ENCODE measurements at places on chromosomes 7 and 10.
A peak's percentile ranks its signal among the peaks of the same experiment; 100 is the strongest.

DNA sequence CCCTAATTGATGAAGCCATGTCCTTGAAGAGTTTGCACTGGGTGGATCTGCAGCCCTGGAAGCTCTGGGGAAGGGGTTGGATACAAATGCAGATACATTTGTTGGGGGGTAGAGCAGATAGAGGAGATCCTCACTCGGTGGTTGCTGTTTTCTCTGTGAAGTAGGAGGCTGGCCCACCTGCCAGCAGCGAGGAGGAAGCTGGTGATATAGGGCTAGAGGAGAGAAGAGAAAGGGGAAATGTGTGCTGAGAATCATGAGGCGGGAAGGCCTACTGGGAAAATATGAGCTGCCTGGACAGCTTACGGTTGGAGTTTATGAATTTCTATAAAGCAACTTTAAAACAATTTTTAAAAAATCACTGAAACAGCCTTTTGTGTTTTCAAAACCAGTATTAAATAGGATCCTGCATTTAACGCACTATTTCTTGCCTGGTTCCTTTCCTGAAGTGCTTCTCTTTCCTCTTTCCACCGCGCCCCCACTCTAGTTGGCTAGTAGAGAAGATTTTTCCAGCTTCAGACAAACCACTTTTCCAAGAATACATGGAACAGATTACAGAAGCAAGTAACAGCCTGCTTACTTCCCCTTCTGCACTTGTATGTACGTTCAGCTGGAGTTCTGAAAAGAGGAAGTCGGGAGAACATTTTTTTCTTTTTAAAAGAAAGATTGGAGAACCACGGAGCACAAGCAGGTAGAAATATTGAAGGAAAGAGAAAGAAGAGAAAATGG lies 100.6 kb upstream of the GLCCI1 start:
- no peak for DNase-seq

DNA sequence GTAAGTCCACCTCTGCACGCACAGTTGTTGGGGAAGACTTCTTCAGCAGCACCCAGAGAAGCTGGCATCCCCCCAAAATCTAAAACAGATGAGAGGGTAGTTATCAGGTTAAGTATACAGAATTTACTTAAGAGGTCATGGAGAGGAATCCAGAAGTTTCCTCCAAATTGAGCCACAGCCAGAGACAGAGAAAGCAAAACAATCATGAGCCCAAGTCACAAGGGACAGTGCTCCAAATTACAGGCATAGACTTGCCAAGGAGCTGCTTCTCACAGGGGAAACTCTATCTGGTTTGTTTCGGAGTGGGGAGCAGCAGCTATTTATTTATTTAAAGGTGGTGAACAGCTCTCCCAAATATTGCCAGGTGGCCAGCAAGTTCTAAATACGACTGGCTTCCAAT lies 308.4 kb downstream of the SKIDA1 start:
- DNase-seq, result no peak

GRCh38 chr10:89563861-89564478 lies 28.6 kb upstream of the SLC16A12 start:
- DNase-seq, result peak; percentile 43

DNA sequence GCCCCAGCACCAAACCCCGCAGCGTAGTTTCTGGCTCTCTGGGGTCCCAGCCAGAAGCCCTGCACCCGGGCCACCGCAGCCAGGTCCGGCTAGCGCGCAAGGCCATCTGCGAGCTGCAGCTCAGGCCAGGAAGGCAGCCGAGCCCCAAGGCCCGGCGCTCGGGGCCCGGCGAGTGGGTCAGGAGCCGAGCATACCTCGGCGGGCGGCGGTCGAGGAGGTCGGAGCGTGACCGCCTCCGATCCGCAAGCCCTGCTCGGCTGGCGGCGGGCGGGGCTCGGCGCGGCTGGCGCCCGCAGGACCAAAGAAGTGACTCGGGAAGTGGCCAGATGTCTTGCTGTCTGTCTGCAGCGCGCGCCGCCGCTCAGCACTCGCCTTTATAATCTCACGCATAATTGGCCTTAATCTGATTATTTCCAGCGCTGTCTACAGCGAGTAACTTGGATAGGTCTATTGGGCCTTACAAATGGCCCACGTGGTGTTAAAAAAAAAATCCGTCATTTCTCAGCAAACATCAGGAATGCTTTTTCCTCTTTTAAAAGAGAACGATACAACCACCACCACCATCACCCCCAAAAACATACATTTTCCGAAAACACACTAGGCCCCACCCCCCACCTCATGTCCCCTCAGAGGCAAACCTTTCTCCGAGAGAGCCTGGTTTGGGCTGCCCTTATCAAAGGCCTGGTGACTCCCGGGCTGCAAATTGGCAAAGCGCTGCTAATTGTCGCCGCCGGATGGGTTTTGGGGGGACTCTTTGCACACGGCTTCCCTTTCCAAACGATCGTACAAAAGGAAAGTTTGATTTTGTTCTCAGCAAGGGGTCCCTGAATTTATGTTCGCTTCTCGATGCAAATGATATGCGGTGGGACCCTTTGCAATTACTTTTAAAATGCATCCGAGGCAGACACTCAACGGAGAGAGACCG lies at the start of gene DRGX:
Gene DRGX (minus strand): TSS at position 349 of the 925 bp plus-strand sequence. CDS start 649 bp downstream, outside the sequence.
- DNase-seq, result no peak

DNA sequence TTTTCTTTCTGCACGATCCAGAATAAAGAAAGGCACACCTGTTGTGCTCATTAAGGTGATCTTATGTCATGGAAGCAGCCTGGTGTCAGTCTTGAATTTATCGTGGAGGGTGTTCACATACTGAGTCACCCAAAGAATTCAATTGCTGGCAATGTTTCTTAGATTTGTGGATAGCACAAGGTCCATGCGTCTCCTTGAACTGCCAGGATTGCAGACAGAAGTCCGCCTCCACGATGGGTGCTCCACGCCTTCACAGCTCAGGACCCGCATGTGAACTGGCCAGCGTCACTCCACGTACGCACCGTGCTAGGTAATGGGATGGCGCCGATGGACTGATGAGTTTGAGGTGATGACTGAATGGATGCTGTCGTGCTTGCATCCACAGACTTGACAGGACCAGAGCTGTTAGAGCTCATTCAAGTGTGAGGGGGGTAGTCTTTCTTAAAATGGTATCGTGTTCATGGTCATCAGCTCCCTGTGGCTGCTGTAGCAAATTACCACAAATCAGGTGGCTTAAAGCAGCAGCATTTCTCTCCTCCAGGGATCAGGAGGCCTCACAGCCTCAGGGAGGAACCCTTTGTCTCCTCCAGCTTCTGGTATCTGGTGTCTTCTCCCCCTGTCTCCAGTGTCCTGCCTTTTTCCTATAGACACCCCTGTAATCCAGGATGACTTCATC lies 65.4 kb upstream of the DNAJB6 start:
- no peak for DNase-seq

GRCh38 chr7:107078517-107078966 lies 34.0 kb downstream of the PRKAR2B start:
- DNase-seq, result no peak

- DNase-seq, result no peak
These were observed 116.9 kb upstream of the PPIF start for GRCh38 chr10:79230328-79230830.

DNA sequence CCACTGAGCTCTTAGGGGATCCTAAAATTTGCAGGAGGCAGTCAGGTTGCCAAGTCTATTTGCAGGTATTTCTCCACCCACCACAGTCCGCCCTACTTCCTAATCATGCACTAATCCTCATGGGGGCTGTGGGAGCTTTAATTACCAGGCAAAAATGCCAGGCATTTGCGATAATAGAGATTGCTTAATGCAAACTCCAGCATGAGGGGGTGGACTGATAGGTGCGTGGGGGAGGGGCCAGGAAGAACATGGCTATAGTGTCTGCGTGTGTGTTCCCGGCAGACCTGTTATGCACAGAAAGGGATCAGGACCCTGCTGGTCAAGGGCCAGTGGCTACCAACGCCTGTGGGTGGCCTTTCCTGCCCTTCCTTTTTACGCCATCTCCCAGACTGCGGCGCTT lies 15.6 kb upstream of the AQP1 start:
- DNase-seq, result no peak

DNA sequence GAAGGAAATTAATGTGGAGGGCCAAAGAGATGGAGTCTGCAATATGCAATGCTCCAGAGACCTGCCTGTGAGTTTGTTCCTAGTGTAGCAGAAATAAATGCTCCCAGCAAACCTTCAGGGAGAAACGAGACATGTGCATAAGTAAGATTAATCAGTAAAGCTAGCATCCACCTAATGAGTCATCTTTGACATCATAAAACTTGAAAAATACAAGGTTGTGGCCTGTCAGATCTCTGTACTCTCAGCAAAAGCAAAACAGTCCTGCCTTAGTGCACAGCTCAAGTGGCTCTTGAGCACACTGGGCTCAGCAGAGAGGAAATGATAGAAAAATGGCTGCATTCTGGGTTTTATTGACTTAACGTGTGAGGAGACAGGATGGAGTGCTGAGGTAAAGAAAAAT lies 32.5 kb upstream of the ERCC6 start:
- no peak for DNase-seq

- no peak for DNase-seq
These were observed 339.9 kb downstream of the BMPER start for GRCh38 chr7:34245246-34245645.

DNA sequence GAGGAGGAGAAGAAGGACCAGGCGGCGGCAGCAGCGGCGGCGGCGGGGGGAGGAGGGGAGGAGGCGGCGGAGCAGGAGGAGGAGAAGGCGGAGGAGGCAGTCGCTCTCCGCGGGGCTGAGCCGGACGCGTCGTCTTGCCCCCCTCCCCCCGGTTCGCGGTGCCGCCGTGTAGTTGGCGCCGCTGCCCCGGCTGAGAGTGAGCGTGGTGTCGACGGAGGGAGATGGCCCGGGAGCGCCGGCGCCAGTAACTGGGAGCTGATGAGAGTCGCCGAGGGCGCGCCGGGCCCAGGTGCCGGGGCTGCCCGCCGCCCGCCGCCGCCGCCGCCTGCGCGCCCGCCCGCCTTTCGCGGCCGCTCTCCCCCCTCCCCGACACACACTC lies 257 bp downstream of the WAC start:
- DNase-seq, result no peak

- no peak for DNase-seq
These were observed 84.4 kb upstream of the BET1 start for GRCh38 chr7:94088560-94088959.

DNA sequence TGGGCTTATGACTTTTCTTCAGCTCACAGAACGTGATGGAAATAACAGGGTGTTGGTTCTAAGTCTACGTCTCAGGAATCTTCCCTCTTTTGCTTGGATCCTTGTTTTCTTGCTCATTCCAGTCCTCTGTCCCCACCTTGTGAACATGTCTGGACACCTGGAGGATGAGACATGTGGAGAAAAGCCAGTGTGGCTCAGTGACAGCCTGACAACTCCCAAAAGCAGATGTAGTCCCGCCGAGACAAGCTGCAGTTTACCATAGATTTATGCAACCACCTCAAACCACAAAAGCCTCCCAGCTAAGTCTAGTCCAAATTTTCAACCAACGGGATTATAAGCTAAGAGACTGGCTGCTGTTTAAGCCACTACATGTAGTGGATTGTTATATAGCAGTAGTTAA lies 476.1 kb downstream of the SH2D4B start:
- no peak for DNase-seq

GRCh38 chr10:98242823-98243222 lies 25.2 kb downstream of the LOXL4 start:
- no peak for DNase-seq

GRCh38 chr7:158834878-158835784 lies 5.8 kb upstream of the ESYT2 start:
- no peak for DNase-seq

- DNase-seq, result no peak
These were observed 7.0 kb upstream of the ARHGAP12 start for GRCh38 chr10:31935678-31936077.

DNA sequence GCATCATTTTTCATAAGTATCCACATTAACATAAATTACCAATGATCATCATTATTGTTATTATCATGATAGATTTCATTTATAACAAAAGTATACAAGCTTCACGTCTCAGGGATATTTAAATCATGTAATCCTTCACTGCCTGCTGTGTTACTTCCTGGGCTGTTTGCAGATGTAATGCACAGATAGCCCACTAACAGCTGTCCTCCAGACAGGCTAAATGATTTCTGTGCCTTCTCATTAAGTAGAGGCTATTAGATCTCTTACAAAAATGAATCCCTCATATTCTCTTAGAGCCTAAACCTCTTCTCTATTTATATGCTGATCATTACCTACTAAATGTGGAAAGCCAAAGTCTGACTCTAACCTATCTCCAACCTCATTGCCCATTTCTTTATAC lies 9.3 kb downstream of the PCLO start:
- no peak for DNase-seq

DNA sequence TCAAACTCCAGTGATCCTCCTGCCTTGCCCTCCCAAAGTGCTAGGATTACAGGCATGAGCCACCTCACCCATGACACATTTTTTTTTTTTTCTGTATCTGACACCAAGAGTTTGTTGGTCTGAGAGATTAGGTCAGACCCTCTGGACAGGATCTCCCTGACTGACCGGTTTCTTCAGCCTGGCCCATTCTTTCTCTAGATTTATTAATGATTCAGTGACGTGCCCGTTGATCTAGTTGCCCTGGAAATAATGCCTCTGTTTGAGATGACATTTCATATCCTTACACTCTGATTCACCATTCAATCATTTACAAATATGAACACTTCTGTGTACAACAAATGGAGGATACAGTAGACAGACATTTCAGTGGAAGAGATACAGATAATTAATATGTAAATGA lies 1.4 kb upstream of the ZNF212 start:
- DNase-seq, result no peak

DNA sequence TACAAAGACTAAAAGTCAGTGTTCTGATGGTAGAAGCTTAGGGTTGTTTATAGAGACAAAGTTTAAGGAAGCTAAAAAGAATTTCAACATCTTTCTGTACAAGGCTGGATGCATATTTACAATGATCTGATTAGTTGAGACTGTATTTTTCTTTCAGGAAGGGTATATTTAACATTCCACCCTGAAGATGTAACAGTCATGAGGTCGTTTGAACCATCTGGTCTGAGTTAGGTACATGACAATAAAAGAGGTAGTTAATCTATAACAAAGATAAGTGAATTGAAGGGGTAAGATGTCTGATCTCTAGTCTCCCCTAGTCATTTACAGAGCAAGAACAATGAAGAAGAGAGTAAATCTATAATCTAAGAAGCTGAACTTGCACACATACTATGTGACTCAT lies 821.2 kb downstream of the CNTNAP2 start:
- DNase-seq, result no peak

GRCh38 chr7:5469375-5470166 lies 45.9 kb upstream of the TNRC18 start:
- DNase-seq, result no peak

- no peak for DNase-seq
These were observed 36.4 kb downstream of the MINPP1 start for GRCh38 chr10:87541114-87541513.

DNA sequence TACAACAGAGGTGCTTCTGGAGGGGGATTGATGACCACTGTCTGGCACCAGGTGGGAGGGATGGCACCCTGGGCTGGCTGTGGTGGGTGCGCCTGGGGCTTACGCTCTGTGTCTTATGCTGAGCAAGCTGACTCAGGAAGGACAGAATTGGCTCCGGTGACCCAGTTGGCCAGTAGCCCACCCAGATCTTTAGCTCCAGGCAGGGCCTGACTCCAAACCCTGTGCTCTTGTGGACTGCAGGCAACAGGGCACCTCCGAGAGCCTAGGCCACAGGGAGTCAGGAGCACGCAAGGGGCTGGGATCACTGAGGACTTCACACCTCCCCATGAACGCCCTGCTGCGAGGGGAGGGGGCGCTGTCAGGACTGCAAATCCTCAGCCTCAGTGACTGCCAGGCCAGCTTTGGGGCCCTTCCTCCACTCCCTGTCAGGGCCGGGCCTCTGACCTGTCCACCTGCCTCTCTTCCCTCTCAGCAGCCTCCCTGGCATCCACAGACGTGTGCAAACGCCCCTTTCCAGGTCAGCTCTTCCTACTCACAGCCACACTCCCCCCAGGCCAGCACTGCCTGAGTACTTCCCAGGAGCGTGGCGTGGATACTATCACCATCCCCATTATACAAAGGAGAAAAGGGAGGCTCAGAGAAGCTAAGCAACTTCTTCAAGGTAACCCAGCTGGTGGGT lies 118.7 kb downstream of the SLIT1 start:
- DNase-seq, result no peak
